Right cardiac atrium (tissue), 5 donors: ENCODE measurements at places on chromosomes 11 and 22. TPM values are rescaled to one million over a fixed set of nuclear protein-coding genes. Genes with fewer than 3 reads are reported as not detected.
A peak's percentile ranks its signal among the peaks of the same experiment; 100 is the strongest.

DNA sequence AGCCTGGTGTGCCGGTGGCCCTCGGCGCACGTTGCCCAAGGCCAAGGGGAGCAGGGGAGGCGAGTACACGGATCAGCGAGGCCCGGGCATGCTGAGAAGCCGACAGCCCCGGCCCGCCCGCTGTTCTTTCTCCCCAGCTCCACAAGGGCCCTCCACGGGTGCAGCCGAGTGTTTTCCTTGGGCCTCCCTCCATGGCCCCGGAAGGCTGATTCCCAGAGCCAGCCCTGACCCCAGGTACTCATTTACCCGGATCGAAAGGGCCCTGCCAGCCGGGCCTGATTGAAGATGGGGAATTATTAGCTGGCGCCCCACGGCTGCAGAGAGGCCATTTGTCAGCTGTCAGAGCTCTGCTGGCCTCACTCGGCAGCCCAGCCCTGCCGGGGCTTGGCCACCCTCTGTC is 53.1 kb downstream of the WNT7B start:
- DNase-seq = peak; percentile 20

GRCh38 chr11:8531312-8531711 is 62.7 kb downstream of the STK33 start:
- DNase-seq = no peak

GRCh38 chr11:66226101-66226500 is 42.3 kb upstream of the RAB1B start:
- no peak for DNase-seq

The UBQLN3 gene
- total RNA-seq = not detected
